ENCODE measurements at places on chromosomes 7 and 10.

DNA sequence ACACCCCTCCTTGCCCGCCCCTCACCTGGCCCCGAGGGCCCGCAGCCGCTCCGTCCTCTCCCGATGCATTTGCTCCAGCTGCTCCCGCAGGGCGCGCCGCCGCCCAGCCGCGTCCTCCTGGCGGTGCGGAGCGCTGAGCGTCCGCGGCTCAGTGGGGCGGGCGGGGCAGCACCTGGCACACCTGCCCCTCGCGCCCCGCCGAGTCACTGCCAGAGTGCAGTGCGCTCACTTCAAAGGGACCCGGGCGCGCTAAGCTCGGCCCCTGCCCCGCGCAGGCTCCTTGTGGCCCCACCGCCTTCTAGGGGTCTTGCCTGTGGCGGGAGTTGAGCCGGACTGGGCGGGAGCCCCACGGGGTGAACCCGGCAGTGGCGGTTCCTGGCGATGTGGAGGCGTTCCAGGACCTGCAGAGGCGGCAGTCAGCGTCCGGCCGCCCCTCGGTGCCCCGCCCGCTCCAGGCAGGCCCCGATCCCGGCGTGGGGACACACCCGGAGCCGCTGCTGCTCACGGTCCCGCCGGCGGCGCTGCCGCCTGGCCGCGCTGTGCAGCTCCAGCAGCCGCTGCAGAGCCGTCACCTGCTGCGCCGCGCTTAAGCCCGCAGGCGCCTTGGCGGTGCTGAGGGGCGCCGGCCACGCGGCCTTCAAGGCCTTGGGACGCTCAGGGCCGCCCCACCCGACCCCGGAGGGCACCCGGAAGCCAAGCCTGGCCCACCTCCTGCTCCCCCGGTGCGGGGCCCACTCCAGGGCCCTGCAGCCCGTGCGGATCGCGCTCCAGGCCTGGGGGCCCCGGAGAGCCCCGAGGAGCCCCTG lies 6.7 kb downstream of the ATP6V1F start:
- peak; percentile 38 for DNase-seq

GRCh38 chr10:79268161-79268601 lies 79.1 kb upstream of the PPIF start:
- DNase-seq = no peak

DNA sequence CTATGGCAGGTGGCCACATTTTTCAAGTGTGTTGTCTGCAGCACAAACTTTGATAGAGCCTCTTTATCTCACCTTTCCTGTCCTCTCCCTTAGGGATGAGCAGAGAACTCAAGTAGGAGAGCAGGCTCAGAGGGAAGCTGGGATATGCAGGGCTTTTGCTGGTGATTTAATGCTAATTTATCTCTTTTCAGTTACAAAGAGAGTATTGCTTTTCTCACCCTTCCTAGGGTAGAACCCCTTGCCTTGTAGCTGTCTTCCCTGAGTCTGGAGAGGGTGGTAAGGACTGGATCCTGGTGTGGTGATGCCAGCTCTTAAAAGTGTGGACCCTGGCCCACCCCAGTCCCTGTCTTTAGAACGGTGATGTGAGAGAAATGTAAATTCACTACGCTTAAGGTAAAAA lies 1061.4 kb downstream of the TYW1 start:
- no peak for DNase-seq

DNA sequence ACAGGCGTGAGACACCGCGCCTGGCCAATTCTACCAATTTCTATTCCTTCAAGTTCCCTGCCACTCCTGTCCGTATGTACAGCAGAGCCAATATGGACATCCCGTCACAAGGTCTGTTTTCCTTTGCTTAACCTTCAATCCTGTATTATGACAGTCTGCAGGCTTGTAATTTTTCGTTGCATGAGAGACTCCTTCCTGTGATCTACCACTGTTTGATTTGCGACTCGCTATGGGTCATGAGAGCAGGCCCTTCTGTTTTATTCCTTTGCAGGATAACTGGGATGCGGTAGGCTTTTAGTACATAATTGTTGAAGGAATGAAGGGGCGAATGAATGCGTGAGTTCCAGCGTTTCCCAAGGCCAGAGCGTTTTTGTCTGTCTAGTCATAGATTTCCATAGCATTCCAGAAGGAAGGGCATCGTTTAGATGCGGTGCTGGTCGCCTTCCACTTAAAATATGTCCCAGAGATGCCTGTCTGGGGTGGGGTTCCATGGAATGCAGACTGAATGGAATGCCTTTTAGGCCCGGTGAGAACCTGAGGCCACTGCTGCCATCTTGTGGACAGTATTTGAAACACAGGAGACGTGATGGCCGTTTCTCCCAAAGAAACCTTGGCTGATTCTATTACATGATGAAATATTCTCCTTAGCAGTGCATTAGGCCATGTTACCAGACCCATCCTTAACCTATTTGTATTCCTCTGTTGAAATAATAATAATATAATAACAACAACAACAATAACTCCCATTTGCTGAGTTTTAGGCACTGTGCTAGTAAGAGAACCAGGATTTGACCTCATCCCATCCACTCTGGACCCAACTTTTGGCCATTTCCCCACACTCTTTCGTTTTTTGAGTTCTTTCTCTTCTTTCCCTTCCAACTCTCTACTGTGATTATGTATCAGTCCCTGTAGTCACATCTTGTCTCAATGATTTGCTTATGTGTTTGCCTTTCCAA lies 193.2 kb downstream of the MYOF start:
- peak; percentile 58 for DNase-seq

DNA sequence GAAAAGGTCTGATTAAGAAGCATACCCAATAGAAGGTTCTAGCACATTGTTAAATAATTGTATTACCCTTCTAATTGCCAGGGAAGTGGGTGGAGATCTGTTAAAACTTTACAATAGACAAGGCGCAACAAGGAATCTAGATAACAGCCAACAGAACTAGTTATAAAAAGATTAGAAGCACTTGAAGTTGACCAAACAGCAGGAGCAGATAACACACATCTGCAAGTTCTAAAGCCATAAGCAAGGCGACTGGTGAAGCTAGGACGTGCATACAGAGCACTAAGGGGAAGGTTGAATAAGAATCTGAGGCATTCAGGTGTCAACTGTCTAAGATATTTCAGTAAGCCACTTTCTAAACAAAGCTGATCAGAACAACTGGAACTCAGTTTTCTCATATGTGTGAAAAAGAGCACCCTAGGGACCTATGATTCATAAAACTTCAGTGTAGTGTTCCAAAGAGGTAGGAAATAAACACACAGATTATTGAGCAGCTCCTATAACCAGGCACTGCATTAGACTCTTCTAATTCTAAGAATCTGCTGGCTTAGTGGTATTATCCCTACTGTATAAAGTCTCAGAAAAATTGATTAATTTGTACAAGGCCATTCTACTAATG lies 111.2 kb downstream of the SAMD9 start:
- DNase-seq = no peak

DNA sequence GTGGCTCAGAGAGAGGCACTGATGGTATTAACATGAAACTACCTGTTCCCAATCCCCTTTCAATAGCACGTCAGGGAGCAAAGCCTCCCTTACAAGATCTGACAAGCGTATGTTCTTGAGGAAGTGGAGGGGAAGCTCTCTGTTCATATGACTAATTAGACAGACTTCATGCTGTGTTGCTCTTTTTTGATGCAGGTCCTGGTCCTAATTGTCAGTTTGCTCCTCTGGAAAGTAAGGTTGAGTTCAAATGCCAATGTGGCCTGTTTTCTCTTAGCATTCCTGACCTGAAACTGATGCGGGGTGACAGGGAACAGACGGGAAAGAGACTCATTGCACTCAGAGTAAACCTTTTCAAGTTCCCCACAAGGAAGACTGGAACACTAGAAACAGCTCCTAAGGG lies 27.0 kb upstream of the TBX20 start:
- no peak for DNase-seq

- no peak for DNase-seq
Observed at GRCh38 chr7:132579260-132579899, 3.1 kb upstream of the PLXNA4 start.

- no peak for DNase-seq
Observed at GRCh38 chr10:77666821-77667220, 29.2 kb upstream of the KCNMA1 start.

DNA sequence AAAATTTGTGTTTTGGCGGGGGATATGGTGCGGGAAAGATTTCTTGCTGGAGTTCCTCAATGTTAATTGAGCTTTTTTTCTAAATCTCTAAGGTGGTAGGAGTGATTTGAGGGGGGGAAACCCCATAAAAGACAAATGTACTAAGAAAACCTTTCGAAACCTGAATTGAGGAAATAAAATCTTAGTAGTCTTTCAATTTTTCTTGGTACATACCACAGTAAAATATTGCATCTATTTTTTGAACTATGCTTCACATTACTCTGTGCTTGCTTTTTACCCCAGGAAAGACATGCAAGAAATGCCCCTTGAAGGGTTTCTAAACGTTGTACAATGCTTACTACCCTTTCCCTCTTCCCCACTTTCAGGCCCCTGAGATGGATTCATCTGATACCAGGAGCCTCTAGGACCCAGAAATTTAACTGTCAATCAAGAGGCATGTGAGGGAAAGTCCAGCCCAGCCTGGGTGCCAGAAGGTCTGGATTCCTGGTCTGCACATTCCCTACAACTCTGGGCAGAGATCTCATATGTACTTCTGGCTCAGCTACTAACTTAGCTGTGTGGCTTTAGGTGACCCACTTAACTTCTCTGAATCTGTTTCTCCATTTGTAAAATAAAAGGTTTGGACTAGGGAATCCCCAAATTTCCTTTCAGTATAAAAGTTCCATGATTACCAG lies 5.8 kb upstream of the PDCD4 start:
- no peak for DNase-seq

GRCh38 chr10:131061216-131061615 lies 250.3 kb downstream of the TCERG1L start:
- no peak for DNase-seq

GRCh38 chr7:88338503-88338902 lies 31.8 kb upstream of the STEAP4 start:
- no peak for DNase-seq

DNA sequence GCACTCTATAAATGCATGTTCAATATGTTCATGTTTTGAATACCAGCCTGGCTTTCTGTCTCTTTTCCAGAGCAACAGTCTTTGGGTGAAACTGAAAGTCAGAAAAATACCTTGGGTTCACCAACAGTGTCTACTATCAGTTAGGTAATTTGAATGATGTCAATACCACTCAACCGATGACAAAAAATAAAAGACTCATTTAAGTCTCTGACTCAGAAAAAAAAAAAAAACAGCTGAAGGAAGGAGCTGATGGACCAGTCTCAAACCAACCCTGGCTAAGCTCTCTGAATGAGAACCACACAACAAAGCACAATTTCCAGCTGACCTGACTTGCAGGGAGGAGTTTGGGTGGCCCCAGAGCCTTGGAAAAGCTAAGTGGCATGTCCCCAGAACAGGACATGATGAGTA lies 42.5 kb downstream of the ABLIM1 start:
- no peak for DNase-seq

DNA sequence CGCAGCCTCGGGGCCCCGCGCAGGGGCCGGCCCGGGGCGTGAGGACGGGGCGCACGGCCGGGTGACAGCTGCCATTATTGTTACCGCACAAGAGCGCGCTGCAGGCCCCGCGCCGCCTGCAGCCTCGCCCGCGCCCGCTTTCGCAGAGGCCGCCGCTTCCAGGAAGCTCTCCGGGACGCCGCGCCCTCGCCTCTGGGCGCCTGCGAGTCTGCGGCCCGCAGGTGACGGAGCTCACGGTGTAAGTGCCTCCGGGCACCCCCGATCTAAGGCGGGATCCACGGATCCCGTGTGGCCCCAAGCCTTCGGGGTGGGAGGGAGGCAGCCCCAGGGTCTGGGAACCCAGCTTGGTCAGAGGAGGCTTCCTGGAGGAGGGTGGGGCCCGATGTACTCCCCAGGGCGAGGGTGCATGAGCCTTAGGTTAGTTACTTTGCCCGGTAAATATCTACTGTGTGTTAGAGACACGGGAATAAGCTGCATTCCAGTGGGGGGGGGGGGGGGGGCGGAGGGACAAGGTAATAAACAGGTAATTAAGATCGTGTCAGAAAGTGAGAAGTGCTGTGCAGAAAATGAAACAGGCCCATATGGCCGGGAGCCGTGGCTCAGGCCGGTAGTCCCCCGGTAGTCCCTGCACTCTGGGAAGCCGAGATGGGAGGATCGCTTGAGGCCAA lies 638 bp downstream of the IQCE start:
- no peak for DNase-seq

- DNase-seq = peak; percentile 8
Observed at GRCh38 chr10:118340486-118340885, 1.6 kb downstream of the FAM204A start.

DNA sequence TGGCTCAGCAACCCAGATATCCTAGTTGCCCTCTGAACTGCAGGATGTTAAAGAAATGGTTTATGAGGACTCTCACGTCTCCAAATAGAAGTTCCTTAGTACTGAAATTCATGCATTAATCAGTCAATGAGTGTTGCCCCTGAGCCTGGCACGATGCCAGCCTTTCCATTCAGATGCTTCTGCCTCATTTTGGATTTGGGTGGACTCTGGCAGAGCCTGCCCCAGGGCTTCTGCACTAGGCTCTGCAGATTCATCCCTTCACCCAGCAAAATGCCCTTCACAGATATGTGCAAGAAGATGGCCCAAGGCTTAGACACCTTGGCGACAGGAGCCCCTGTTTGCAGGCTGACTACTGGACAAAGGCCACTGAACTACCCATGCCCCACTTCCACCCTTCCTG lies 747.8 kb downstream of the GRID1 start:
- DNase-seq = no peak

- DNase-seq = no peak
Observed at GRCh38 chr7:127689194-127689772, 37.3 kb downstream of the SND1 start.

DNA sequence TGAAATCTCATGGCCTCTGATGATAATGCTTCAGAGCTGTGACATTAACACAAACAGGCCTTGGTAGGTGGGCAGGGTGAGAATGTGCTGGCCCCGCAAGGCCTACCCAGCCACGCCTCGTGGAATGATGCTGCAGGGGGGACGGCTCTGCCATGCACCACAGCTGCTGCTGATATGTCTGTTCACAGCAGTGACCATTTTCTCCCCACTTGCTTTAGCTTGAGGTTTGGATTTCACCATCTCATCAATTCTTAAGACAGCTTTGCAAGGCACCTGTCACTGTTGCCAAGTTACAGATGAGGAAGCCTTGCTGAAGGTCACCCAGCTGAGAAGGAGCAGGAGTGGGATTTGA lies 128.3 kb downstream of the PTPN20 start:
- no peak for DNase-seq

DNA sequence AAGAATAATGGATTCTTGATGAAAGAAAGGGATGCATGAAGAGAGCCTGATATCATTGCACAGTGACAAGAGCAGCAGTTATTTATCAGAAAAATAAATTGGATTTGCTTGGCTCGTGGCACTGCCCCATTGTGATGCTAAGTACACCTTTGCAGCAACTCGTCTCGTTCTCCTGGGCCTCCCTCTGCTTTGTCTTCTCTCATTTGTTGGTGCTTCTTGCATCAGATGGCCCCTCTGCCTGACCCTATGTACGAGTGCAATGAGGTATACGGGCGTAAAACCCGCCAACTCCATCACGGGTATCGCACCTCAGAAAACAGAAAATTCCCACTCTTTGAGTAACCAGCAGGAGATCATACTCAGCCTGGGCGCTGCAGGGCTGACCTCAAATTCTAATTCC lies 107.2 kb upstream of the C10orf90 start:
- DNase-seq = no peak

DNA sequence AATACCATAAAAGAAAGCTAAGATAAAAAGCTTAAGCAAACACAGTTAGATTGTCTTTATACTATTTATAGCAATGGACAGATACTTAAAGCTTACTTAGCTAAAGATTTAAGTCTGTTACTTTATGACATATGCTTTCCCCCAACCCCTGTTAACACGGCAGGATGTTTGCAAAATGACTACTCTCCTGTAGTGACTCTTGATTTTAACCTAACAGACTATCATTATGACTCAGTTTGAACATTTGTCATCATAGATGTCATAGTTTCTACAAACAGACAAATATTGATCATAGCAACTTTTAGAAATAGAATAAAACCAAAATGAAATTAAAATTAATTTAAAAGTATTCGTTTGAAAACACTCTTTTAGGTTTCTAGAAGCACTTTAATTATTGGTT lies 7.8 kb upstream of the COMMD3 start:
- no peak for DNase-seq

All from CD4-positive, alpha-beta T cell treated with Interleukin-17A for 1 hour (primary cell).